ENCODE measurements at places on chromosomes 16 and 17.

- no peak for DNase-seq
Observed at GRCh38 chr16:4067262-4068001, 48.8 kb downstream of the ADCY9 start.

- no peak for DNase-seq
Observed at GRCh38 chr17:29958947-29959657, 17.7 kb downstream of the EFCAB5 start.

DNA sequence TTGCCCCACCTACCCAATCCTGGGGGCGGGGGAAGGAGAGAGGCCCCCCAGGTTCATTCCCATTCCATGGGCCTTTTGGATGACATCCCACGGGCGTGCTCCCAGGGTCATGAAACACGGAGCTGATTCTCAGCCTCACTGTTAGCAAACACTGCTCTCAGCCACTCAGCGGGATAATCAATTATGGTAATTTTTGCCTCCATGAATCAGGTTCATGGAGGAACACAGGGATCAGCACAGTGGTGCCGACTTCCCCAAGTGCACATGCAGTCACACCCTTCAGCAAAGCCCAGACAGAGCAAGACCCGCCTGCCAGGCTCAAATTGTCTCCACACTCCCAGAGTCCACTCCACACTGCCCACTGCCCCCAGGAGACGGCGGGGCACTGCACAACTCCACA, 164.6 kb downstream of the ENGASE start:
- no peak for DNase-seq

- no peak for DNase-seq
Observed at GRCh38 chr17:31854672-31855071, 4.4 kb downstream of the COPRS start.

DNA sequence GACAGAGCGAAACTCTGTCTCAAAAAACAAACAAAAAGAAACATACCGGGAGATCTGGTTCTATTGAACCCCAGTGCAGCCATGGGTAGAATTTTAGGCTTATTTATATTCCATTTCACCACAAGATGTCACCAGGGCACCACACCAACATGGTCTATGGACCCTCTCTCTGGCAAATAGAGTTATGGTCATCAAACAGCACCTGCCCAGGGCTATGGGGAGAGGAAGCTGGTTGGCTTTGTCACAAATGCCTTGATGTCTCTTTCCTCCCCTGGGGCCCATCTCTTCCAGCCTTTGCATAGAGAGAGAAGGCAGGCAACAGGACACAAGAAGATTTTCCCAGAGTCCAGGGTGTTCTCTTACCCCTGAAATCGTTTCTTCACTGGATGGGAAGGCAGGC, 128.4 kb downstream of the WWOX start:
- no peak for DNase-seq

All from NCI-H1930 (cell line).